Liver (tissue), 10 donors: ENCODE measurements at places on chromosomes 1 and 21. TPM values are rescaled to one million over a fixed set of nuclear protein-coding genes. Genes with fewer than 3 reads are reported as not detected.

The KCNJ10 gene
- polyA plus RNA-seq = 0.53 TPM

DNA sequence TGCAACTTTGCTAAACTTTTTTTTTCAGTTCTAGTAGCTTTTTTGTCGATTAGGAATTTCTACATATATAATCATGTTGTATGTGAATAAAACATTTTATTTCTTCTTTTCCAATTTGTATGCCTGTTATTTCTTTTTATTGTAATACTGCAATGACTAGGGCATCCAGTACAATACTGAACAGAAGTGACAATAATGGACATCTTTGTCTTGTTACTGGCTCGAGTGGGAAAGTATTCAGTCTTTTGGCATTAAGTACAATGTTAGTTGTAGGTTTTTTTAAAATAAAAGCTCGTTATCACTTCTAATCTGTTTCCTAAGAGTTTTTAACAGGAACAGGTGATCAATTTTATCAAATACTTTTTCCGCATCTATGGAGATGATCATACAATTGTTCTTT is 9.8 kb downstream of the STPG1 start:
- no peak for DNase-seq

- no peak for DNase-seq
Measured at GRCh38 chr1:33837635-33838034, 26.2 kb upstream of the HMGB4 start.

GRCh38 chr1:223847781-223848345 is 2.1 kb upstream of the TP53BP2 start:
- DNase-seq = no peak

GRCh38 chr1:81850031-81850430 is 49.3 kb downstream of the ADGRL2 start:
- no peak for DNase-seq

DNA sequence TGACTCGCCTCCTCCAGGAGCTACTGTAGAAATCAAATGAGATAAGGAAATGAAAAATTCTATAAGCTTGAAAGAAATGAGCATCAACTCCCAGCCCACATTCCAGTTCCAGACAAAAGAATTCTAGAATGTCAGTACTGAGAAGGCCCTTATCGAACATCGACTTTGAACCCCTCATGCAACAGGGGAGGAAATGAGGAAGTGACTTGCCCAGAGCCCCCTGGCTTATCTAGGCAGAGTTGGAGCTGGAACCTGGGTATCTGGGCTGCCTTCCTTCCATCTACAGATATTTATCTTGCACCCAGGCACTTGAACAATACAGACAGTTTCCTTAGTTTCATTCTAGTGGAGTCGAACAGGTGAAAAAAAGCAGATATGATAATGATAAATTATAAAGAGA is 22.3 kb downstream of the MECR start:
- DNase-seq = no peak

GRCh38 chr1:101065575-101065974 is 40.0 kb upstream of the DPH5 start:
- DNase-seq = no peak

GRCh38 chr1:170340308-170340707 is 191.7 kb upstream of the GORAB start:
- no peak for DNase-seq

DNA sequence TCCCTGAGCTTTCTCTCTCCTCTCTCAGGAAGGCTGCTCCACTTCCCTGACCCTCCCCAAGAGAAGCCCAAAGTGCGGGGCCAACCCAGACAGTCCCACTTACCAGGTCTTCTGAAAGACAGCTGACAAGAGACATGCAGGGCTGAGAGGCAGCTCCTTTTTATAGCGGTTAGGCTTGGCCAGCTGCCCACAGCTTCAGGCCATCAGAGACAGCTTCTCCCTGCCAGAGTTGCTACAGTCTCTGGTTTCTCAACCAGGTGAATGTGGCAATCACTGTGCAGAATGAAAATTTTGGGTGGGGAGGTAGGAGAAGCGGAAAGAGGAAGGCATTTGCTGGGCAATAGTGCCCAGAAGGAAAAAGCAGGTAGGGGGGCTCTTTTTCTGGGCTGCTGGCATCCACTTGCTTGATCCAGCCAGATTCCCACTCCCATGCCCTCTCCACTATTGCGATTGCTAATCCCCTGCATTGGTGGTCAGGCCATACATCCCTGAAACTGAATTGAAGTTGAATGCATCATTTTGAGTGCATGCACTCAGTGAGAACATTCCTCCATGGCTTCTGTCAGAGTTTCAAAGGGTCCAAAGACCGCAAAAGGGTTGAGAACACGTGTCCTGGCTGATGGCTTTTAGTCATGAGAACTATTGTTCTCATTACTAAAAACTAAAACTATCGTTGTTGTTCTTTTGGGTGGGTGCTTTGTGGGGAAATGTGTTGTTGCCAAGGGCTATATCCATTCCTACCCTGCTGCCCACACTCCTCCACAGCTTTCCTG is at the start of gene S100A8:
TSS of gene S100A8 (minus strand) at position 136 of the 773 bp plus-strand sequence. CDS start 538 bp downstream, outside the sequence.
- DNase-seq = no peak

- DNase-seq = no peak
Measured at GRCh38 chr21:45224189-45224938, 63.3 kb downstream of the POFUT2 start.

DNA sequence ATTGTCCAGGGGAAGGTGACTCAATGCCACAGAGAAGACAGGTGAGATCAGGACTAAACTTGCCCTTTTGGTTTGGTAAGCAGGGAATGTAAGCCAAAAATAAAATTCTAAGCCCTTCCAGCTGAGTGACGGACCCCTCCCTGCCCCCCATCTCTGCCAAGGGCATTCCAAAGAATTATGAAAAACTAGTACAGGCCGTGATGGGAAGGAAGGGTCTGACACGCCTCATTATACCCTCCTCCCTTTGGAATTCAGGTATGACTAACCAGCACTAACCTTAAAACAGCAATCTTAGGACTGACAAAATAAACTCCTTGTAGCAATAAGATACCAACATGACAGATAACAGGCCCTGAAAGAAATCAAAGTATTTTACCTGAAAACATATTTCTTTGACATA is 99.6 kb downstream of the GABPA start:
- no peak for DNase-seq

The EBNA1BP2 gene
- polyA plus RNA-seq = 90.6 TPM

The CLDN8 gene
- 0.10 TPM for polyA plus RNA-seq

The KRTAP15-1 gene
- polyA plus RNA-seq = not detected

DNA sequence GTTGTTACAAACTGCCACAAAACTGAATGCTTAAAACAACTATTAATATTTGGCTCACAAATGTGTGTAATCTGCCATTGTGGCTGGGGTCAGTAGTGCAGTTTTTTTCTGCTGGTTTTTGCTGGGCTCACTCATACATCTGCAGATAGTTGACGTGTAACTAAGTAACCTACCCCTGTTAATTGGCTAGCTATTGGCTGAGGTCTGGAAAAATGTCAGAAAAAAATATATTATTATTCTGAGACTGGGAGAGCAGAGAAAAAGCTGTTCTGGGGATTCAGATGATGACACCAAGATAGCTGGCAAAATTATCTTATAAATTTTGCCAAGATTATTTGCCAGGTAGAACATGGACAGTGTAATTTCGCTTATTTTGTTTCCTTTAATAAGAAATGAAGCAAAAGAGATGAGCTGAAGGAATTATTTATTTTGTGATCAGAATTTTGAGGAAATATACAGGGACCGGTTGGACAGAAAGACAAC is 616.1 kb upstream of the ADAMTS5 start:
- no peak for DNase-seq

The LRIG2 gene
- polyA plus RNA-seq = 2.6 TPM

DNA sequence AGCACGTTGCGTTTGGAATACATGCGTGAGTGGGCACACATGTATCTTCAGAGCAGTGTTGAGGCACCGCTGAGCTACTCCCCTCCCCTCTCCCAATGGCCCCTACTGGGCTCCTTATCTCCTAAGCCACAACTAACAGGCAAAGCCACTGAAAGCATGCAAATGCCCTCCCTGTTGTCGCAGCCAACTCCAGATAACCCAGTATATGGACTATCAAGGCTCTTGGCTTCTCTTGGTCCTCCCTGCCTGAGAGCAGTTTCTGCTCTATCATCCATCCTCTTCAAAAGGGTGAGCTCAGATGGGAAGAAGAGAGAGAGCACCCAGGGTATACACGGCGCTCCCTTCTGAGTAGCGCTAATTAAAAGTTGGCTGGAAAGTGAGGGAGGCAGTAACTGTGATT is 58.5 kb upstream of the CNTN2 start:
- DNase-seq = peak; percentile 59

DNA sequence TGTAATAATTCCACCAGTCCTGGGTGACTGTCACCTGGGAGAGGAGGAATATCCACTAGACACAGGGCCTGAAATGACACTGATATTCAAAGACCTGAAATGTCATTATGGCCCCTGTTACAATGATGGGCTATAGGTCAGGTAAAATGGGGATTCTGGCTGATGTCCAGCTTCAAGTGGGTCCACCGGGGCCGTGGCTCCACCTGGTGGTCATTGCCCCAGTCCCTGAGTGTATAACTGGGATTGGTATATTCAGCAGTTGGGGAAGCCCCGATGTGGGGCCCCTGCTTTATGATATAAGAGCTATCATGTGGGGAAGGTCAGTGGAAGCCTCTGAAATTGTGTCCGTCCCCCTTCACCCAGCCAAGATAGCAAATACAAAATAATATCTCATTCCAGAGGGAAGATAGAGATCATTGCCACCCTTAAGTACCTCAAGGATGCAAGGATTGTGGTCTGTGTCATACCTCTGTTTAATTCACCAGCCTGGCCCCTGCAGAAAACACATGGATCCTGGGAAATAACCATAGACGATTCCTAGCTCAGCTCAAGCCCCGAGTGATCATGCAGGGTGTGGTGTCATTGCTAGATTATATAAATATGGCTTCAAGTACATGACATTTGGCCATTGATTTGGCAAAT is 19.4 kb downstream of the PLEKHO1 start:
- peak; percentile 73 for DNase-seq

DNA sequence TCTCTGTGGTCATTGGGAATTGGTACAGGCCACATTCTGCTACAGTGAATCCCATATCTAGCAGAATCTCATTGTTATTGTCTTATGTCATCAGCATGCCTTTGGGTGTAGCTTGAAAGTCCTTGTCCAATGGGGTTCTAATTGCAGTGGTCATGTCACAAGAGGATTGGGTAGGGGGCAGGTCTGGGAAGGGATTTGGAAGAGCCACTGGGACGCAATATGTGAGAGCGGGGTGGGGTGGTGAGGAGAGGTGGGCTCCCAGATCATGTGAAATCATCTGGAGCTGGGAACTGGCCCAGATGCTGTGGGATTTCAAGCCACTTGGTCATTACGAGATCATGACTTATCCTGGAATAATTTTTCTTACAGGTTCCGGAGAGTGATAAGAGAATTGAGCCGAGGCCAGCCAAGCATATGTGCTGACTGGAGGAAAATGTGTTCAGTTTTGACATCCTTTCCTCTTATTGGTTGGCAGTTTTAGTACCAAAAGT is 16.3 kb downstream of the CNIH3 start:
- DNase-seq = no peak

DNA sequence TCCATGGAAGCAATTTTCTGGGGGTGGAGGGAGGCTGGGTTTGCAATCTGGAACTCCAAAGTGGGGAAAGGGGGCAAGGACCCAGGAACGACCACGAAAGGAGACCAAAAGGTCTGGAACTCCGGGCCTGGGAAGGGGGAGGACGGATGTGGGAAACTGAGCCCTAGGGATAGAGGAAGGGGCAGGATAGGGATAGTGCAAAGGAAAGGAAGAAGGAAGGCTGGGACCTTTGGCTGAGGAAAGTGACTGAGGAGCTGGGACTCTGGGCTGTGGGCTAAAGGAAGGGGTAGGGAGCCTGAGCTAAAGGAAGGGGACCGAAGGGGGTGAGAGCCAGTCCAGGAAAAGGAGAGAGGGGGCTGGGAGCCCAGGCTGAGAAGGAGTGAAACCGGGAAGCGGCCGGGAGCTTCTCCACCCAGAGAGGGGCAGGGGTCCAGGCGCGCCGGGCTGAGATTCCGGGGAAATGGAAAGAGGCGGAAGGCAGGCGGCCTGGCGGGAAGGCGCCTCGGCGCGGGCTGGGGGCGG is 395 bp downstream of the SLC9A1 start:
- no peak for DNase-seq

GRCh38 chr21:32329331-32329730 is 30.7 kb downstream of the MRAP start:
- DNase-seq = no peak

- DNase-seq = no peak
Measured at GRCh38 chr1:172460177-172460576, 16.3 kb upstream of the PIGC start.

GRCh38 chr1:87993051-87993450 is 664.4 kb downstream of the LMO4 start:
- no peak for DNase-seq

DNA sequence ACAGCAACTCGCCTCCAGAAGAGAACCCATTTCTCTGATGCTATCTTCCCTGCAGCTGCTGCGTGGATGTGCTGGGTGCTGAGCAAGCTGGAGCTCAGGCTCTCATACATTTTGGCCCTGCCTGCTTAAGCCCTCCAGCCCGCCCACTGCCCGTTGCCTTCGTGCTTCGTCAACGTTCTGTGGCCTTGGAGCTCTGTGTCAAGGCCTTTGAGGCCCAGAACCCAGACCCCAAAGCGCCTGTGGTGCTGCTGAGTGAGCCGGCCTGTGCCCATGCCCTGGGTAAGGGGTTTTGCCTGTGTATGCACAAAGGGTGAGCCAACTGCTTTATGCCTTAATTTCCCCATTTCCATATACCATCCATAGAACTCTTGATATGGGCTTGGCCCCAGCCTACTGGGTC is 1.1 kb downstream of the DPH2 start:
- no peak for DNase-seq

- no peak for DNase-seq
Measured at GRCh38 chr1:46334030-46334384, 6.6 kb upstream of the NSUN4 start.

The LIN28A gene
- not detected for polyA plus RNA-seq

DNA sequence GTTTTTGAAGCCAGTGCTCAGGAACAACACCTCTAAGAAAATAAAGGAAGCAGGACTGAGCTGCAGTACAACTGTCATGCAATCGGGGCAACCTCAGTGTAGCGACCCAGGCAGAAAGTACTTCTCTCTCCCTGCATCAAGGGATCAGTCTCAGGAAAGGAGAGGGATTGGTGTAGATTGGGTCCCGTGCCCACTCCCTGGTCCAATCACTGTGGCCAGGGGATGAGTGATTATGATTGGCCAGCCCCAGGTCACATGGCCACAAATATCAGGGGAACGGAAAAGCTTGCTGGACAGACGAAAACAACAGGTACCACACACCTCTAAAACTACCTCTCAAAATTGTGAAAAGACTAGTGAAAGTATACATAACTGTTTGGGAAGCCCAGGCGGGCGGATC is 136.2 kb upstream of the F3 start:
- no peak for DNase-seq

GRCh38 chr1:14565090-14565489 is 33.4 kb upstream of the KAZN start:
- DNase-seq = no peak

- no peak for DNase-seq
Measured at GRCh38 chr1:184002071-184002470, 35.5 kb downstream of the COLGALT2 start.

- no peak for DNase-seq
Measured at GRCh38 chr1:143720087-143721023, 251.4 kb downstream of the FAM72C start.

The RAP1GAP gene
- polyA plus RNA-seq = 11.8 TPM

The ELF3 gene
- polyA plus RNA-seq = 29.0 TPM
